ENCODE measurements at places on chromosomes 1 and 21.
A peak's percentile ranks its signal among the peaks of the same experiment; 100 is the strongest.

- H3K4me3 ChIP-seq, result no peak overlapping the region
- H3K27ac ChIP-seq, result no peak overlapping the region
- no peaks in the 10 kb centered on the region for H3K36me3 ChIP-seq
- DNase-seq, result no peak
- H3K27me3 ChIP-seq, result no peaks in the 10 kb centered on the region
- peaks cover 7% of the 10 kb centered on the region for H3K4me1 ChIP-seq
These were observed 89.7 kb downstream of the GREM2 start for GRCh38 chr1:240522122-240522822.

DNA sequence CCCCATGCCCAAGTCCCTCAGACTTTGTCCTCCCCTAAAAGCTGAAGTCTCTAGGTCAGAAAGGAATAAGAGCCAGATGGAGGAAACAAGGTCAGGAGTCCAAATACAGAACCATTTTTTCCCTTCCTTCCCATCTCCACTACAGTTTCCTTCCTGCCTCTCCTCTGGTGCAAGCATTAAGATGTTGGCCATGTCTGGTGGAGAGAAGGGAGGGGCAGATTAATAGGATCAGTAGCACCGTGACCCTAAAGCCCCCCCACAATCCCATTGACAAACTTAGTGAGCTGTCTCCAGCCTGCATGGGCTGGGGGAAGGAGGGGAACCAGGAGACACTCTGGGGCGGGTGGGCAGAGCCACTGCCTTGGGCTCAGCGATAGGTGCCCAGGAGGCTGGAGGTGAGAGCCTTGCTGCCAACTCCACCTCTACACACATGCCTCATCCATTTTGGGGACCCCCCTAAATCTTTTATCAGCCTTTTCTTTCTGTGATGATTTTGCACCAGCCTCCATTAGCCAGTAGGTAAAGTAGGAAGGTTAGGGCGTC is 59.8 kb downstream of the RHBG start:
- no peaks in the 10 kb centered on the region for H3K36me3 ChIP-seq
- no peak overlapping the region for H3K27ac ChIP-seq
- peaks cover 100% of the 10 kb centered on the region for H3K27me3 ChIP-seq
- peak overlapping the region; percentile 48 for H3K4me3 ChIP-seq
- peaks cover 55% of the 10 kb centered on the region for H3K4me1 ChIP-seq

DNA sequence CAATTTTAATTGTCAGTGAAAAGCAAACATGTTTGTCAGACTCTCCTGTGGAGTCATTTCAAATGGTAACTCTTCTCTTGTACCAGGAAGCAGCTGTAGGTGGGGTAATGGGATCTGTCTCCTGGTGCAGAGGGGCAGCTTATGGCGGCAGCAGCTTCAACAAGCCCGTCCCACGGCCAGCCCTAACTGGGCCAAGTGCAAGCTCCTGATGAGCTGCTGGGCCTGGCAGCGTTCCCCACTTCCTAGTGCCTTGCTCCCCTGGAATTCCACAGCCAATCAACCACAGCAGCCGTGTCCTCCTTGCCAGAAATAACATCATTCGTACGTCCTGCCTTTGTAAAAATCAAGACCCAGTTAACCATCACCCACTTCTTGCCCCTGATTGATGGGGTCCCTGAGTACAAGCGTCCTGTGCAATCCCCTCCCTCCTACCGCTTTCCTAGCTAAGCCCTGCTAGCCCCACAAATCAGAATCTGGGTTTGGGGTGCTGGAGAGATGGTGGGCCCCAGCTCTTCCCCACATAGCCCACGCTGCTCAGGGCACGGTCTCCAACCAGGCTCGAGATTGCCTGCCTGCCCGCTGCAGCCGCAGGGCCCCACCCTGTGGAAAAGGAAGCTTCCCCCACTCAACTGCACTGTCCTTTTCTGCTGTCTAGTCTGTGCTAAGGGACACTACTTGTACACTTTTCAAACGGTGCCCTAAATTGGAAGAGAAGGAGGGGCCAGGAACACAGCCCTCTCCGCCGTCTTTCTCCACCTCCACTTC is 61.2 kb downstream of the TOR1AIP2 start:
- no peak overlapping the region for H3K27ac ChIP-seq
- DNase-seq, result peak; percentile 34
- H3K36me3 ChIP-seq, result no peaks in the 10 kb centered on the region
- H3K4me1 ChIP-seq, result peaks cover 7% of the 10 kb centered on the region
- H3K4me3 ChIP-seq, result 0 out of 2 replicates have a peak overlapping the region, but pooled peaks have one; percentile 77

DNA sequence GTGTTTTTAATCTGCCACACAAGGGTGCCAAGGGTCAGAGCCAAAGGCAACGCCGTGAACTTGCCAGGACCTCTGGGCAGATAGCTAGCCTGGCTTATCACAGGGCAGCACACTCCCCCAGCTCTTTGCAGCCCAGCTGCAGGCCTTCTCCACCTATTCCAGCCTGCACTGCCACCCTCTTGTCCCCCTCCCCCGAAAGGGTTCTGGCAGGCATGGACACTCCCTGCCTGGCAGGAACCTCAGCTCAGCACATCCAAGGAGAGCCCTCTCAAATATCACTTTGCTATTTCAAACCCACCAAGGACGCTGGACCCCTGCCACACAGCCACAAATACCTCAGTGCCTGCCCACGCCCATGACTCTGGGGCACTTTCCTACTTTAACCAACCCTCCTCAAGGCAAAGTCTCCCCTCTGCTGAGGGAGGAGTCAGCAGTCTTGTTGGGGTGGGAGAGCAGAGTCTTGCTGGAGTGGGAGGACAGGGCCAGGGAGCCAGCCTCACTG is 9.1 kb downstream of the SSBP3 start:
- no peaks in the 10 kb centered on the region for H3K27me3 ChIP-seq
- DNase-seq, result no peak
- peaks cover 24% of the 10 kb centered on the region for H3K4me1 ChIP-seq
- H3K27ac ChIP-seq, result no peak overlapping the region
- H3K4me3 ChIP-seq, result no peak overlapping the region
- peaks cover 45% of the 10 kb centered on the region for H3K36me3 ChIP-seq

- no peak overlapping the region for H3K4me3 ChIP-seq
- H3K36me3 ChIP-seq, result no peaks in the 10 kb centered on the region
- no peak overlapping the region for H3K27ac ChIP-seq
- H3K4me1 ChIP-seq, result peaks cover 26% of the 10 kb centered on the region
These were observed 16.2 kb downstream of the WASF2 start for GRCh38 chr1:27473755-27474154.
